GM10248 (cell line): ENCODE measurements at places on chromosomes 3 and 15.

DNA sequence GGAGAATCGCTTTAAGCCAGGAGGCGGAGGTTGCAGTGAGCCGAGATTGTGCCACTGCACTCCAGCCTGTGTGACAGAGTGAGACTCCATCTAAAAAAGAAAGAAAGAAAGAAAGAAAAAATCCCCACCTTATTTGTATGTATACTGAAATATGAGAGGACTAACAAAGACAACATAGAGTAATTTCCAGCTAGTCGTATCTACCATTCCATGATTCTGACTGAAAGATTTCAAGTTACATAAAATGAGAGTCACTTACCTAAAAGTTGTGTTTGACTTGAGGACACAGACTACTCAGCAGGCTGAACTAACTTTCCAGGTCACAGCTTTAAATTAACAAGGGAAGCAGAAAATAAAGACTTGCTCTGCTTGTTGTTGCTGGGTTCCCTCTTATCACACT is 18.8 kb upstream of the PRKCI start:
- no peak for DNase-seq

DNA sequence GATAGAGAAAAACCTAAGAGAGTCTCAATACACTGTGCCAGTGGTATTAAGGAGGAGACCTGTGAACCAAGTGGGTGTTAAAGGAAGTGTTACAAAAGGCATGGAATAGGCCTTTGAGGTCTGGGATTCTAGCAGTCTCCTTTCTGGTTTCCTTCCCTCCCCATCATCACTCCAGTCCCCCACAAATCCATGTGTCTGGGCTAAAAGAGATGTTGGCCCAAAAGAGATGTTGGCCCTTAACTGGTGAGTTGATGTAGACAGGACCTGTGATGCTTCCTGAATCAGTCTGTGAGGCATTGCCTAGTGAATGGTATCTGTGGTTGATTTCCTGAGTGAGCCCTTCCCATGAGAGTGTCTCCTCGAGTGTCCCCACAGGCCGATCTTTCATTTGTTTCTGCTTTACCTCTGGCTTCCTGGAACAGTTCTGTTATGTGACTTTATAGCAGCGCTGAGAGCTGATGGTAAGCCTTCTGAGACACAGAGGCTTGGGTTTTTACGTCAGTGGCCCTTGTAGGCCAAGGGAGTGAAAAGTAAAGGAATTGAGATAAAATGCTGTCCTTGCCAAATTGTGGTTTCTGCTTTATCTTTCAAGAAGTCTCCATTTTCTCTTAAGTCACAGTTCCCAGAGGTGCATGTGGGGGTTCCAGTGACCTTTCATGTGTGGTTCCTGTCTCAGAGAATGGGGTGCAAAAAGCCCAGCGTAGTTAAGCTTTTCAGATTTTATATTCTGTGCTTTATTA is 87.8 kb downstream of the KLHL25 start:
- no peak for DNase-seq

DNA sequence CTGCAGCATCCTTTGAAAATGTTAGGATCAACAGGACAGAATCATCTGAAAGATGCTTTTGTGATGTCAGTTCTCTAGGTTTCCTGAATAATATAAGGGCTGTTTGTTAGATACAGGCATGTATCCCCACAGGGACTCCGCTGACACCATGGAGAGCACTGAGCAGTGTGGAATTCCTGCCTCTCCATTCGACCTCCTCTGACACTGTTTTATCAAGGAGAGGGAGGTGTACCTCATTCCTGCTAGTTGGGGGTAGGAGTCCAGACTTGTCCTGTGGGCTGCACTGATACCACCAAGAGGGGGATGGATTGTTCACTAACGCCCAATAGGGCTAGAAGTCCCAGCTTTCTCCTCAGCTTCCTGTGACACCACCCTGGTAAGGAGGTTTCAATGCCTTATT is 46.6 kb downstream of the LARS2 start:
- DNase-seq = no peak

- no peak for DNase-seq
Measured at GRCh38 chr3:64091501-64091900, 68.2 kb upstream of the PSMD6 start.

DNA sequence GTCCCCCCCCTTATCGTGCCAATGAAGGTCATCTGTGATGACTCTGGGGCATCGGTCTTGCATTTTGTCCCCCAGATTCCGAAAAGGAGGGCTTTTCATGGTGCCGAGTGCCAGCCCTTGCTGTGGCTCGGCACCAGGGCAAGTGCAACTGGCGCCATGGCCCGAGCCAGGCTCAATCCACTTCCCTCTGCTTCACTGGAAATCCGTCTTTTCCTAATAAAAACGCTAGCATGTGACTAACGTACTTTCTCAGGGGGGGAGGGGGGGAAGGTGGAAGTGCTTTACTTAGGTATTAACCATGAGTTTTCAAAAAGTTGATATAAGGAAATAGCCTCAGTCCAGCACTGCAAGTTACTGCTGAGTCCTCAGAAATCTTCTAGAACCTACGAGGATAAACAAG is 20.5 kb downstream of the TRPM1 start:
- no peak for DNase-seq

DNA sequence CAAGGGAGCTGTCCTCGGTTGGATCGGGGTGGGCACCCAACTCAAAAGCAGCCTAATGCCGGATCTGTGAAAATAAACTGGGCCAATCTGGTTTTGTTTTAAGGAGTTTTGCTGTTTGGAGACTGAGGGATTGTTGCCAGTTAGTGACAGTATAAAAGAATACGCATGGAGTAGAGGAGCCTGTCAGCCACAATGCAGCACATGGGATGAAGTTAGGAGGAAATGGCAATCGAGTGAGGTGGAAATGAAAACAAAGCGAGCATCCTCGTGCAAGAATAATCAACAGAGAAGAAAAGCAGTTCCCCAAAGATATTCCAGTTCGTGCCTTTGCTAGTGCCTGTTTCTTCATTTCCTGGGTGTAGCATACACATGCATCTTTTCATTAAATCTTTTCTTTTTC is 108.4 kb upstream of the RORA start:
- DNase-seq = no peak

- DNase-seq = no peak
Measured at GRCh38 chr15:53580366-53580765, 179.1 kb downstream of the WDR72 start.
